ENCODE measurements at places on chromosomes 5 and 9.

DNA sequence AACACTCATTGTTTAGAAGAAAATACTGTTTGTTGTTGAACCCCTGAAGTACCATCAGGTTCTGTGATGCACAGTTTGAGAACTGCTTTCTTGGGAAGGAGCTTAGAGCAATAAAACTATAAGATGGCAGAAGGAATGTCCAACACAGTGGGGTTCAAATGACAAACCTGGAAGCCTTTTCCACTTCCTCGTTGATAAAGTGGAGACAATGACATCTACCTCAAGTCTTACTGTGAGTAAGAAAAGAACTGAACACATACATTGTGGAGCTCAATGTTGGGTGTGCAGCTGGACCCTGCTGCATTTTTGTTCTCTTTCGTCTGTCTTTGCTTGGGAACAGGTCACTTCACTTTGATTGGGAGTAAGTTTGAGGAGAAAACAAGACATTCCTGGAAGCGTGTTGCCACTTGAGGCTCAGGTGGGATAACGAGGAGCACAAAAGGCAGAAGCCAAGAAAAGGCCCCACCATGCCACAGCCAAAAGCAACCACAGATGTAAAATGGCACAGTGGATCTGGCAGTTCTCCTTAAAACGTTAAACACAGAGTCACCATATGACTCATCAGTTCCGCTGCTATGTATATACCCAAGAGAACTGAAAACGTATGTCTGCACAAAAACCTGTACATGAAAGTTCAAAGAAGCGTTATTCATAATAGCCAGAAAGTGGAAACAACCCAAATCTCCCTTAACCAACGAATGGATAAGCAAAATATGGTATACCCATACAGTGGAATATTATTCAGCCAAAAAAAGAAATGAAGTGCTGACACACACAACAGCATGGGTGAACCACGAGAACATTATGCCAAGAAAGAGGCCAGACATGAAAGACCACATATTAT is 42.9 kb upstream of the SUB1 start:
- no peak for DNase-seq

DNA sequence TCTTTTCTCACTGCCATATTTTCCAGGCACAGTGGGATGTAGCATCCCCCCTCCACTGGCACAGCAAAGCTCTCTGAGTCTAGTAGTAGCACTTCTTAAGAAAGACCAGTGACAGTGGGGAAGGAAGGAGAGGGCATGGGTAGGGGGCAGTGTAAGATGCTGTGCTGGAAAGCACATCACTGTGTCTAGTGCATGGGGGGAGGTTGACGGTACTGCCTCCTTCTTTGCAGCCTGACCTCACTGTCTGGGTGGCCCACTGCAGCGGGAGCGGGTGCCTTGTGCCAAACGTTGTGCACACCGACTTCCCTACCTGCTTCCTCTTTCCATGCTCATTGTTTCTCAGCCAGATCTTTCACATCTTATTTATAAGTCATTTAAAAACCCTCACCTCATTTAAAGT is 91.8 kb downstream of the PDE8B start:
- no peak for DNase-seq

GRCh38 chr5:67197536-67197935 is 937 bp upstream of the CD180 start:
- DNase-seq: no peak

DNA sequence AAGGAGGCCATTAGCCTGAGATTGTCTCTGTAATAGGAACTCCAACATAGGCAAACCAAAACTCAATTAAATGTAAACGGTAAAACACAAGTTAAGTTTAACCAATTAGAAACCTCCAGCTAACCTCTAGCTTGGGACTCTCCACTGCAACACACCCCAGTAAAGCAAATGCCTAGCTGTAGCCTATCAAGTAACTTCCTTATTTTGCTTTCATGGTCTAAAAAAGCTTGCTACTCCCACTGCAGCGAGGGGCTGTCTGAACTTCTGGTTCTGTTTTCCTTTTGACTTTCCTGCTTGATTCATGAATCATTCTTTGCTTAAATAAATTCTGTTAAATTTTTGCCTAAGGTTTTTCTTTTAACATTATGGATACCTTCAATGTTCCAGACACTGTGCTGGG is 24.4 kb upstream of the C5orf46 start:
- DNase-seq: no peak

GRCh38 chr9:86458191-86458855 is 104.1 kb upstream of the TUT7 start:
- DNase-seq: no peak

GRCh38 chr5:56321236-56321881 is 88.2 kb upstream of the ANKRD55 start:
- DNase-seq: no peak

All from retina (tissue), 1 donor.